ENCODE measurements at places on chromosomes 5 and 9. TPM values are rescaled to one million over a fixed set of nuclear protein-coding genes. Genes with fewer than 3 reads are reported as not detected.

DNA sequence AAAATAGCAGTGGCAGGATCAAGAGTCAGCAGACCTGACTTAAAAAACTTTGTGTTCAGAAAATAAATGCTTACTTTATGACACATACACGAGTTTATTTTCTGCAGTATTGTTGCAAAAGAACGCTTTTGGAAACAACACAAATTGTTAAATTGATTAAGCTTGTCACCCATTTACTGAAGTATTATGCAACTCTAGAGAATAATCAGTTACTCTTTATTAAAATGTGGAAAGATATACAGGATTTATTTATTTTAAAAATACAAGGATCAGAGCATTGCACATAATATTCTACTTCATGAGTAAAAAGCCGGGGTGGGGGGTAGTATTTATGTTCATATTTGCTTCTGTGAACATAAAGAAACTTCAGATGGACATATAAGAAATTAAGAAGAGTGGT lies 20.0 kb downstream of the FYB1 start:
- DNase-seq, result no peak

DNA sequence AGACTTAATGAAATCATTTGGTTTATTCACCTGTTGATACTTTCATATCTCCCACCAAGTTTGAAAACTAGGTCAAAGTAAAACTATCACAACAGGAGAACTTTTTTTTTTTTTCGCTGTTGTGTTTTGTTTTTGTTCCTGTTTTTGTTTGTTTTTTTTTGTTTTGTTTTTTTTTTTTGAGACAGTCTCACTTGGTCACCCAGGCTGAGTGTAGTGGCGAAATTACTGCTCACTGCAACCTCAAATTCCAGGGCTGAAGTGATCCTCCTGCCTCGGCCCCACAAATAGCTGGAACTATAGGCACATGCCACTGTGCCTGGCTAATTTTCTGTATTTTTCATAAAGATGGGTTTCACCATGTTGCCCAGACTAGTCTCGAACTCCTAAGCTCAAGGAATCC lies 49.3 kb downstream of the MLLT3 start:
- no peak for DNase-seq

DNA sequence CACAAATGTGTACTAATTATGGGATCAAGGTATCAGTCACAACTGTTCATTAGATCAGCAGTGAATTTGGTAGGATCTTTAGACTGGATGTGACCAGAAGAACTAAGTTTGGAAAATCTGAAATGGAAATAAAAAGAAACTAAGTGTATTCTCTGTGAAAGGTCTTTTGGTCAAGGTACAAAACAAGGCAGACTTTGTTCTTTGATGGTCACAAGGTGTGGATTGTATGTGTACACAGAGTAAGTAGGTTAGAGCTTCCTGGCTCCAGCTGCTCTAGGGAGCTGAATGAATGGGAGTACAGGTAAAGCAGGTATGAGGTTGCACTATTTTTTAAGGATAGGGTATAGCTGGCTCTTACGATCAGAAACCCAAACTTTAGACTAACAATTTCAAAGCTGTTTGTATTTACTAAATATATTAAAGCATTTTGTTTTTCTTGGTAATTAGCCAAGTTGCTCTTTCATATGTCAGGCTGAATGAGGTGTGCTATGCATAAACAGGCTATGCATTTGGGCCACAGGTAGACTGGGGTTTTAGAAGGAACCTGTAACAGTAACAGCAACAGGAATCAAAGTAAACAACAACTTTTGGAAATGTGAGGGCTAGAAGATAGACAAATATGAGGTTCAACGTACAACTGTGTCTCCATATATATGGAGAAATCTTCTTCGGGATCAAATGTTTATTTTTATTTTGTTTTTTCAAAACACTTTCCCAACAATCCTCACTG lies 32.5 kb downstream of the FAM169A start:
- DNase-seq, result no peak

DNA sequence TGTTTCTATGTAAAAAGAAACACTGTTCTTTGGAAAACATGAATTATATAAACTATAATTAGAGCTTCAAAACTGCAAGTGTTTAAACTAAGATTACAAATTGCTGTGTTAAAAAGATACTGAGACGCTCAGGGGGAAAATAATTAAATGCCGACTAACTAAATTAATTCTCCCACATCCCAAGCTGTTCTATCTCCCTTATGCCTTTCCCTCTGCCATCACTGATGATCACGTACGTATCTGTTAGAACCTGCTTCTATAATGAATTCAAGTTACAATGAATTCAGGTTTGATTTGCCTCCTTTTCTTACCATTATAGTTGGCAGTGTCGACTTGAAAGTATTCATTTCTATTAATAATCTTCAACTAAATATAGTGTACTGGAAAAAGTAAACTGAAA lies 349.9 kb upstream of the CDH6 start:
- no peak for DNase-seq

DNA sequence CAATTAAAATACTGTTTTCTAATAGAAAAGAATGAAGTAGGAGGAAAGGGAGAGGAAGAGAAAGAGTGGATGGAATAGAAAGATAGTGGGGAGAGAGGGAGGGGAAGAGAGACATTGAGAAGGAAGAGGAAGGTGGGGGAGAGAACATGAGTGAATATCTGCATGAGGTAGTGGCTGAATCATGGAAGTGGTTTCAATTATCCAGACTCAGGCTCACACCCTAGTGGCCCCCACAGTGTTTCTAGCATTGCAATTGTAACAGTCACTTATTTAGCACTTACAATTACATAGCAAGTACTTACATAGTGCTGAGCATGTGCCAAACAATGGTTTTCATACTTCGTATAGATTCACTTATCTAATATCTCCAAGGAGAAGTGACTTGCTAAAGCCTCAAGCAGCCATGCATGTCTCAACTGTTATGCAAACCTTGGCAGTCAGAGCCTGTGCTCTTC lies 72.7 kb downstream of the CAST start:
- no peak for DNase-seq

CLINT1 gene
- total RNA-seq, result 74.8 TPM

ESM1 gene
- 0.23 TPM for total RNA-seq

LIX1 gene
- total RNA-seq, result 12.0 TPM

LRRC19 gene
- not detected for total RNA-seq

CTXN3 gene
- not detected for total RNA-seq
